ENCODE measurements at places on chromosomes 16 and 17. TPM values are rescaled to one million over a fixed set of nuclear protein-coding genes. Genes with fewer than 3 reads are reported as not detected.
A peak's percentile ranks its signal among the peaks of the same experiment; 100 is the strongest.

Gene KRTAP4-6
- polyA plus RNA-seq, result not detected

Gene HOXB1
- polyA plus RNA-seq, result 0.07 TPM

Gene IL17C
- polyA plus RNA-seq, result not detected

Gene CMTM1
- polyA plus RNA-seq, result 3.4 TPM

Gene KRT28
- polyA plus RNA-seq, result not detected

Gene KRT12
- polyA plus RNA-seq, result 0.16 TPM

Gene STH
- not detected for polyA plus RNA-seq

Gene SPIRE2
- polyA plus RNA-seq, result 55.2 TPM

Gene ELMO3
- polyA plus RNA-seq, result 34.0 TPM

Gene HBA1
- 1,041 TPM for polyA plus RNA-seq

Gene GOT2
- polyA plus RNA-seq, result 55.8 TPM

Gene HOXB6
- polyA plus RNA-seq, result 9.8 TPM

Gene ZG16
- polyA plus RNA-seq, result 2.2 TPM

GRCh38 chr16:85286066-85286831 lies 174.0 kb upstream of the CIBAR2 start:
- DNase-seq, result no peak

- DNase-seq, result no peak
These were observed 130.6 kb upstream of the TOX3 start for GRCh38 chr16:52677501-52677900.

DNA sequence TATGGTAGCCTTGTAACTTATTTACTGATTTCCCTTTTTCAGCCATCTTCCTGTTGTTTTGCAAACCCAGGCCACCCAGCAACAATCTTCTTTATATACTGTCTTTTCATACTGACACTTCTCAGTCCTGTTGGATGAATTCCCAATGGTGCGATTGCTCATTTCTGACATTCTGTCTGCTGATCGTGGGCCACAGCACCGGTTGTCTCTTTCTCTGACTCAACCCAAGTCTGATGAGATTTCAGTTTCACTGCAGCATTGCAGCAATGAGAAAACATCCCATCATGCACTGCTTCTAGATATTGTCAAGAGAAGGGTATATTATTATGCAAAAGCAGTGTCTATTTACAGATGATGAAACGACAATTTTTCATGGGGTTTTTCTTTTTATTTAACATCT lies 349.2 kb upstream of the HSBP1 start:
- DNase-seq, result no peak

- DNase-seq, result no peak
These were observed 21.8 kb upstream of the ZNF469 start for GRCh38 chr16:88360999-88361398.

- DNase-seq, result no peak
These were observed 16.7 kb upstream of the BAIAP2 start for GRCh38 chr17:81018044-81018802.

- DNase-seq, result no peak
These were observed 144.8 kb upstream of the RPH3AL start for GRCh38 chr17:497241-498034.

GRCh38 chr16:6266703-6267102 lies 1065.9 kb upstream of the RBFOX1 start:
- DNase-seq, result no peak

GRCh38 chr16:3842994-3843393 lies 37.5 kb downstream of the CREBBP start:
- no peak for DNase-seq

DNA sequence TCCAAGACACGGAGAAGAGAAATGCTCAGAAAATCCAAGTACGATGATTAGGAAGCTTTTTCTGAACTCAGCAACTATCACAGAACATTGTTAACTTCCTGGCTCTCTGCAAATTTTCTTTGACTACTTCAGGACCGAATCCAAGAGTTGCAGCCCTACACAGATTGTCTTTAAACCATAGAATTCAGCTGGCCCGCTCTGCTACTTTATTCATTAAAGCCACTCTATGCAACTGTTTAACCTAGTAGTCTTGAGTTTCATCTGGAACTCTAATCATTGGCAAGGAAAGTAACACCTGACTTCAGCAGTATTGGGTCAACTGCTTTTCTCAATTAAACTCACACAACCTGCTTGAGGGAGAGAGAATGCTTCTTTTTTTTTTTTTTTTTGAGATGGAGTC lies 210.1 kb downstream of the SLC39A11 start:
- no peak for DNase-seq

DNA sequence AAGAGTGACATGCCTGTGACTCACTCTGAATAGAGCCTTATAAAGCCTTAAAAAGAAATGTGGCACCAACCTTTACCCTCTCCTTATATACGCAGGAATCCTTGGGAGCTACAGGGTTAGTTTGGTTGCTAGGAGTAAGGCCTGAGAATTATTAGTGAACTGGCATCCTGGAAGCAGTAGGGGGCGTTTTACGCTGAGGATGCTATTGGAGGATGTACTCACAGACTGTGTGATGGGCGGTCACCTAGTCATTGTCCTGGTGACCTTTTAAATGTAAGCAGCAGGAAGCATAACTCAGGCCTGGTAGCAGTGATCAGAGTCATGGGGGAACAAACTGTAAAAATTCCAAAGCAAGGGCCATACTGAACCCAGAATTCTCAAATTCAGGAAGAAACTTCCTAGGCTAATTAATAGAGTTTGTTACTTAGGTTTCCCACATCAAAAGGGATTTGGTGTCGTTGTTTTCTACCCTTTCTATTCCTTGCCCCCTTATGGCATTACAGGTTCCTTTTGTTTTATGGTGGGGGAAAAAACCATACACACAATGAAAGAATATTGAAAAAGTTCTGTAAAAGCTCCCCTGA lies 153.8 kb downstream of the SNX11 start:
- no peak for DNase-seq

GRCh38 chr16:81499576-81500380 lies 55.2 kb downstream of the CMIP start:
- DNase-seq, result no peak

- DNase-seq, result no peak
These were observed 43.1 kb upstream of the MEAK7 start for GRCh38 chr16:84547546-84548061.

DNA sequence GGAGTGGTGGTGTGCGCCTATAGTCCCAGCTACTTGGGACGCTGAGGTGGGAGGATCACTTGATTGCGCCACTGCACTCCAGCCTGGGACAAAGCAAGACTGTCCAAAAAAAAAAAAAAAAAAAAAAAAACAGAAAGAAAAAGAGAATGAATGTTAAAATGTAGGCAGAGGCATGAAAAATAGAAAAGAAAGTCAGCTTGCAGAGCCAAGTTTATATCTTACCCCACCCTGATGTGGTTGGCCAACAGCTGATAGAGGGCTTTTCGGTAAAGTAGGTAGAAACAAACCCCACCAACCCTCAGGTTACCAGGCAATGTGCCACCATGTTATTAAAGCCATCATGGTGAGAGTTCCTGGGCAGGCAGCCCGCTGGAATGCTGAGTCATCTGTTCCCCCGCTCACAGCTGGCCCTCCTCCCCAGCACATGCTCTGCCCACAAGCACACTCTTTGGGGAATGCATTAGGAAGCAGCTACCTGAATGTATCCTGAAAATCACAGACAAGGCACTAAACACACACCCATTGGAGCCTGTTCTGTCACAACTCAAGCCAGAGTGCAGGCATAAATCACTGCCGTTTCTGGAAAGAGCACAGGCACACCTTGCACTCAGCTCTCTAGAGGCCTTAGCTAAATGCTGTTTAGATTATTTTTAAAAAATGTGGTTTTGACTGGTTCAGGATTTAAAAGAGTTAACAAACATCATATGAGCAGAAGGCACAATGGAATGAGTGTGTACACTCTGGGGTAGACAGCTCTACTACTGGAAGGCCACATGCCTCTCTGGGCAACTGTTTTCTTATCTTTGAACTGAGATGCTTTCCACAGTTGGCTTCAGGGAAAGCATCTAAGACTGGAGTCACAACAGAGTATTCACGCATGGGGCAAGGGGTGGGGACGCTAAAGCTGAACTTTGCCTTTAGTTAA lies 128.5 kb downstream of the PARN start:
- DNase-seq, result peak; percentile 28

GRCh38 chr17:49457564-49458535 lies 37.2 kb upstream of the NGFR start:
- DNase-seq, result no peak

DNA sequence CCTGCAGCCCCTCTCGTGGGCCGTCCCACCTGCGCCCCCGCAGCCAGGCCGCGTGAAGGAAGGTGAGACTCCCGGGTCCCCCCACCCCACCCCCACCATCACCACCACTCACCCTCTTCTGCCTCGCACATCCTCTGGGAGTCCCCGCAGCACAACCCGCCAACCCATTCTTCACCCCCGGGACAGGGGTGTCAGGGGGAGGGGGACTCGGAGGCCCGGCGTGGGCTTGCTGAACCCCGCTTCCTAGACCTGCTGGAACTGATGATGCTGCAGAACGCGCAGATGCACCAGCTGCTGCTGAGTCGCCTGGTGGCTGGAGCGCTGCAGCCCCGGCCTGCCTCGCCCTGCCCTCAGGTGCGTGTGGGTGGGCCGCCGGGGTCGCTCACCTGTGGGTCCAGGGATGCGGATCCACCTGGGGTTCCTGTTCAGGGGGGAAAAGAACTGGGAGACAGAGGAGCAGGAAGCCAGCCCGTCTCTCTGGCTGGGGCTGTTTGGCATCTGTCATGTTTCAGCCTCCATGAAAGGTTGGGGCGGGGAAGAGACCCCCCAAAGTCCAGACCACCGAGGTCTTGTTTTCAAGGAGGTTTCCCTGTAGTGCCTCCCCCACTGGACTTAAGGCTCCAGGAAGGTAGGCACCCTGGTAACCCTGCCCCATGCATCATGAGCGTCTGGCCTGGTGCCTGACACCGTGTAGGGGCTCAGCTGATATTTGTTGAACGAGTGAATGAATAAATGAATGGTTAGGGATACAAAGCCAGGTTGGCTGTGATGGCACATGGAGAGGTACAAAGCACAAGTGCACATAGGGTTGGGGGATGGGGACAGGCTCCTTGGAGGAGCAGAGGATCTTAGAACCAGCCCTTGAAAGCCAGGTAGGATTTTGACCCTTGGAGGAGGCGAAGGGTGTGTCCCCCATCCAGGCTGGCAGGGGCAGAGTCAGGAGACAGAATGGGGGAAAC lies 849 bp downstream of the PRR29 start:
- no peak for DNase-seq

DNA sequence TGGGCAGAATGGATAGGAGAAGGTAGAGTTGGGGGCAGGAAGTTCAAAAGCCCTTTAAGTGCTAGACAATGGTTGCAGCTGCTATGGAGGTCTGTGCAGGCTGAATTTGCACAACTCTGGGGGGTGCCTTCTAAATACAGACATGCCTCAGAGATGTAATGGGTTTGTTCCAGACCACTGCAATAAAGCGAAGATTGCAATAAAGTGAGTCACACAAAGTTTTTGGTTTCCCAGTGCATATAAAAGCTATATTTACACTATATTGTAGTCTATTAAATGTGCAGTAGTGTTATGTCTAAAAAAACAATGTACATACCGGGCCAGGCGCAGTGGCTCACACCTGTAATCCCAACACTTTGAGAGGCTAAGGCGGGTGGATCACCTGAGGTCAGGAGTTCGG lies 60.5 kb upstream of the MYOCD start:
- no peak for DNase-seq

- no peak for DNase-seq
These were observed 5.6 kb upstream of the ANKS4B start for GRCh38 chr16:21227866-21228265.

- no peak for DNase-seq
These were observed 10.7 kb downstream of the C16orf95 start for GRCh38 chr16:87306516-87306915.

DNA sequence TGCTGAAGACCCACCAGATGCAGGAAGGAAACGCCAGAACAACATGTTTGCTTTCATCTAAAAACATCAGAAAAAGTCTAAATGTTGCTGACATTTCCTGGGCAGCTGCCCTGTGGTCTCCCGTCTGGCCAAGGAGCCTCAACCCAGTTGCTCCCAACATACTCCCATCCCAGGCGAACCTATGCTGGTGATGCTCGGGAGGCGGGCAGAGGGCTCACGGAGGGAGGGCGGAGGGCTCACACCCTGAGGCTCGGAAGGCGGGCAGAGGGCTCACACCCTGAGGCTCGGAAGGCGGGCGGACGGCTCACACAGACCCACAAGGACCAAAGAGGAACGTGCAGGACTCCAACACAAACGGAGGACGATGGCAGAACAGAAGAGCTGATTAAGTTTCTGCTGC lies 135.4 kb downstream of the ANKRD11 start:
- no peak for DNase-seq

GRCh38 chr17:17518014-17518413 lies 21.8 kb upstream of the RASD1 start:
- DNase-seq, result no peak

GRCh38 chr17:44095647-44096496 lies 25.3 kb downstream of the G6PC3 start:
- peak; percentile 95 for DNase-seq

GRCh38 chr17:10698096-10698818 lies 863 bp downstream of the ADPRM start:
- no peak for DNase-seq

GRCh38 chr16:1493746-1494094 lies 560 bp downstream of the TELO2 start:
- DNase-seq, result no peak

DNA sequence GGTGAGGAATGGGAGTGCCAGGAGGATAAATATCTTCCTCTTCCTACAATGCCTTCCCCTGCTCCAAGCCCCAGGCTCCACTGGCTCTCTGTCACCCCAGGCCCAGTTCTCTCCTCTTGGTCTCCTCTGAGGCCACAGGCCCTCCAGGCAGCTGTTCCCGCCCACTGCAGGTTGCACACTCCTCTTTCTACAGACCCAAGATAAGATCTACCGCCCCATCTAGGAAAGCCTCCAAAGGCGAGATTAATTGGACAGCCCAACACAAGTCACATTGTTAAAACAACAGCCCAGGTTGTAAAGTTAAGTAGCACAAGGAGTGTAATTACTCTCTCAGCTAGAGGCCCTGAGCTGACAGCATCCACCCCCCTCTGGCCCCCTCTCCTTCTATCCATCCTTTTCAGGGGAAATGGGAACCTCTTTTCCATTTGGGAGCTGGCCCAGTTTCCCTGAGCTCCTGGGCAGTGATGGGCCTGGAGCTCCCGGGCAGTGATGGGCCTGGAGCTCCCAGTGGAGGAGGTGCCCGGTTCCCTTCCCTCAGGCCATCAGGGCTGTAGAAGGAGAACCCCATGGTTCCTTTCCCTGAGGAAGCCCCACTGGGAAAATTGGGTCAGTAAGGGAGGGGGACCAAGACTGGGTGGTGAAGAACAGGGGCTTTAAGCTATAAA lies 7.3 kb downstream of the DLX4 start:
- DNase-seq, result peak; percentile 38

GRCh38 chr17:61302953-61303816 lies 96.5 kb upstream of the TBX2 start:
- no peak for DNase-seq

GRCh38 chr17:77025781-77026180 lies 115.0 kb upstream of the SEC14L1 start:
- DNase-seq, result no peak

- no peak for DNase-seq
These were observed 72.0 kb downstream of the CNGB1 start for GRCh38 chr16:57898961-57899360.

- peak; percentile 66 for DNase-seq
These were observed 3.9 kb downstream of the TRIM25 start for GRCh38 chr17:56909742-56910508.

Data from large intestine (tissue), 12 donors.